ENCODE measurements at places on chromosomes 1 and 21.

- DNase-seq: no peak
Measured at GRCh38 chr1:20380616-20381035, 90.0 kb downstream of the VWA5B1 start.

DNA sequence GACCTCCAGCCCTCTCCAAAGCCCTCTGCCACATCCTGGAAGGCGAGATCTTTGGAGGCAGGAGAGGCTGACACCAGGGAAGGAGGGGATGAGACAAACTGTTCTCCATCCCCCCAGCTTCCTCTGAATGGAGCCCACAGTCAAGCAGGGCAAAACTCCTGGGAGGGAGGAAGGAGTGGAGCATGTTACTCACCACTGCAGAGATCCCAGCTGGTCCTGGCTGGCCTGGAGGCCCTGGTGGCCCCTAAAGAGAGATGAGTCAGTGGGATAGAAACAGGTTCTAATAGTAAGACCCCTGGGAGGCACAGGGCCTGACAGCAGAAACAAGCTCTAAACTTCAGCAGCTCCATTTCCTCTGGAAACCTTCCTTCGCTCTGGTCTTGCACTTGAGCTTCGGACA lies 14.0 kb upstream of the PEF1 start:
- DNase-seq: no peak

DNA sequence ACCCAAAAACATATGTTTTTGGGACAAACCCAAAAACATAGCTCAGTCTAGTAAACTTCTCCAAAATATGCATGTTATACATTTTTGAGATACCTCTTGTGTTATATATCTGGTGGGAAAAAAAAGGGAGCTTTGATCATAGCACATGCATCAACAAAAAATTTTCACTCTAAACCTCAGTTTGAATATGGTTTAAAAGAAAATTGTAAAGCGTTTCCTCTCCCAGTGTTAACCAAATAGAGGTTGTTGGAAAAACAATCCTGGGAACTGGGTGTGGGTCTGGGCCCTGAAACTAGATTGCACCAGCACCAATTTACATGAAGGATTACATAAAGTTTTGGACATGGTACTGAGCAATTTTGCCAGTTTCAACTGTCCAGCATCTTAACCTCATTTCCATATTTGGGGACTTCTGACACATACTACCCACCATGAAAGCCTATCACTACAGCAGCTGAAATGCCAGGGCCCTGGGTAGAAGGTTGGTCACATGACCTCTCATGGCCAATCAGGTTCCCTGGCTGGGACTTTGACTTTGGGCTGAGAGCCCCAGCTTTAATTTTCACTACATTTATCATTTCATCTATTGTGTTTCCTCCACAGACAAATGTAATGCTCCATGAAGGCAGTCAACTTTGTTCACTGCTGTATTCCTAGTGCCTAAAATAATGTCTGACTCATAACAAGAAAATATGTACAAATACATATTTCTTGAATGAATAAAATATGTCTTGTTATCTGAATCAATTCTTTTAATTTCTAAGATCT lies 150.7 kb downstream of the SETD4 start:
- no peak for DNase-seq

- DNase-seq: no peak
Measured at GRCh38 chr21:29124645-29125044, 5.8 kb upstream of the MAP3K7CL start.

DNA sequence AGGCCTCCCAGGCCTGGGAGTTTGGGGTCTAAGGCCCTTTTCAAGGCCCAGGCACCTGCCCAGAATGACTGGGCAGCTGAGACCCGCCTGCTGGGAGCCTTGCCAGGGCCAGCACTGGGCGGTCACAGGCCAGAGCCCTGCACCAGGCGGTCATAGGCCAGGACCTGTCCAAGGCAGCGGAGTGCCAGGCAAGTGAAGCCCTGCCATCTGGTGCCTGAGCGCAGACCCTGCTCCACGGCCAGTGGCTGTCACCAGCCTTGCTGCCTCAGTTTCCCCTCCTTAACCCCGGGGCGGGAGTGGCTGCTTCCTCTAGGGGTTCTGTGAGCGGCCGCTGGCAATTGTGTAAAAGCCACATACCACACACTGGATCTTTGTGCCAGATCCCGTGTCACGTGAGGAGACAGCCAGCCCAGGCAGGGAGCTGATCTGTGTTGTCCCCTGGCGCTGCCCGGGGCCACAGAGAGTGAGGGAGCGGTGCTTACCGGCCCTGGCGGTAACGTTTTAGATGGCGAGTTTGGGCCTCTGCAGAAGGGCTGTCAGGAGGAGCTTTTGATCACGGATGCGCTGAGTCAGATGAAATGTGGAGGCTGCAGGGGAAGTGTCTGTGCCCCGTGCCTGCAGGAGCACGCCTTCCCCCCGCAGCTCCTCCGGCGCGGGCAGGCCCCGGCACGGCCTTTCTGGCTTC lies 4.6 kb downstream of the COL18A1 start:
- no peak for DNase-seq

- DNase-seq: no peak
Measured at GRCh38 chr1:35111106-35111505, 31.9 kb downstream of the ZMYM1 start.

- no peak for DNase-seq
Measured at GRCh38 chr1:94754570-94754969, 65.6 kb upstream of the SLC44A3 start.

Data from inflammatory macrophage treated with lipopolysaccharide for 1 hour (primary cell).